ENCODE measurements at places on chromosomes 5 and 9. TPM values are rescaled to one million over a fixed set of nuclear protein-coding genes. Genes with fewer than 3 reads are reported as not detected.

The LRRC26 gene
- 95.8 TPM for total RNA-seq

The UNC13B gene
- total RNA-seq = 43.6 TPM

The SKP2 gene
- total RNA-seq = 20.2 TPM

The STK32A gene
- 0.10 TPM for total RNA-seq

The PCDHGB1 gene
- 1.7 TPM for total RNA-seq

The TAF11L3 gene
- total RNA-seq = not detected

The ACER2 gene
- total RNA-seq = 10.6 TPM

The PCSK1 gene
- 4.6 TPM for total RNA-seq

The KCNIP1 gene
- 0.25 TPM for total RNA-seq

The TRPM3 gene
- 0.35 TPM for total RNA-seq

The LECT2 gene
- total RNA-seq = not detected

Measured in colonic mucosa (tissue), 4 donors.